Activated CD4-positive, alpha-beta memory T cell treated with anti-CD3 and anti-CD28 coated beads for 36 hours (primary cell): ENCODE measurements at places on chromosomes 2 and 18. TPM values are rescaled to one million over a fixed set of nuclear protein-coding genes. Genes with fewer than 3 reads are reported as not detected.
A peak's percentile ranks its signal among the peaks of the same experiment; 100 is the strongest.

The MBD5 gene
- 17.6 TPM for total RNA-seq

The MAP4K4 gene
- 42.1 TPM for total RNA-seq

- H3K4me1 ChIP-seq, result peaks cover 24% of the 10 kb centered on the region
- DNase-seq, result peak; percentile 45
- peak overlapping the region; percentile 48 for H3K4me3 ChIP-seq
- H3K36me3 ChIP-seq, result no peaks in the 10 kb centered on the region
- H3K27ac ChIP-seq, result peak overlapping the region; percentile 56
- no peaks in the 10 kb centered on the region for H3K27me3 ChIP-seq
These were observed 55.2 kb upstream of the SEMA4C start for GRCh38 chr2:96924775-96925747.

DNA sequence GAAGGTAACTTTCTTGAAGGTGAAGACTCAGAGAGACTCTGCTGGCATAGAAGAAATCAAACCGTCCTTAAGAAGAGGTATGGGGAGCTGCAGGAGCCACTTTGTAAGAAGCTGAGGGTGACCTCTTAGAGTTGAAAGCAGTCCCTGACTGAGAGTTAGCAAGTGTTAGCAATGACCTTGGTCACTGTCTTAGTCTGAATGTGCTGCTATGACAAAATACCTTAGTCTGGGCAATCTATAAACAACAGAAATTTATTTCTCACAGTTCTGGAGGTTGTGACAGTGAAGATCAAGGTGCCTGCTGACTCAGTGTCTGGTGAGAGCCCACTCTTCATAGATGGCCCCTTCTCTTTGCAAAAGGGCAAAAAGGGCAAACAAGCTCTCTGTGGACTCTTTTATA is 35.7 kb upstream of the ACTR3 start:
- H3K27me3 ChIP-seq, result no peaks in the 10 kb centered on the region
- H3K36me3 ChIP-seq, result peaks cover 2% of the 10 kb centered on the region
- no peak overlapping the region for H3K27ac ChIP-seq
- DNase-seq, result no peak

DNA sequence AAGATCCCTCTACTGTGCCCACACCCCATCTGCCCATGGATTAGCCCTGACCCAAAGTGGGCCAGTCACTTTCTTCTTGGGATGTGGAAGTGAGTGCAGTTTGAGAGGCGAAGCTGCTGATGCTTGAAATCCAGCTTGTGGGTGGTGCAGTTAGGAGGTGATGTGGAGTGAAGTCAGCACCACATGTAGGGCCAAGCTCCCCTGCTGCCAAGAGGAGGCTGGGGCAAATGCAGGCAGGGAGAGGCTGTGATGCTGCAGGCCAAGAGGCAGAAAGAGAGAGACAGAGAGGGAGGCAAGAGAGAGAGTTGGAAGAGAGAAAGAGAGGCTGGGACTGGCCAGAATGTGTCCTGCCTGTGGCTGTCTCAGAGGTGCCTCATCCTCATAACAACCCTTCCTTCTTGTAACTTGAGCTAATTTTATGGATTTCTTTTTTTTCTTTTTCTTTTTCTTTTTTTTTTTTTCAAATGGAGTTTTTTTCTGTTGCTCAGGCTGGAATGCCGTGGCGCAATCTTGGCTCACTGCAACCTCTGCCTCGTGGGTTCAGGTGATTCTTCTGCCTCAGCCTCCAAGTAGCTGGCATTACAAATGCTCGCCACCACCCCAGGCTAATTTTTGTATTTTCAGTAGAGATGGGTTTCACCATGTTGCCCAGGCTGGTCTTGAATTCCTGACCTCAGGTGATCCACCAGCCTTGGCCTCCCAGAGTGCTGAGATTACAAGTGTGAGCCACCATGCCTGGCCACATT is 35.3 kb upstream of the CAB39 start:
- peaks cover 27% of the 10 kb centered on the region for H3K4me1 ChIP-seq
- no peak overlapping the region for H3K27ac ChIP-seq
- no peaks in the 10 kb centered on the region for H3K27me3 ChIP-seq
- no peak overlapping the region for H3K4me3 ChIP-seq

- H3K27ac ChIP-seq, result no peak overlapping the region
- H3K4me1 ChIP-seq, result no peaks in the 10 kb centered on the region
- peaks cover 1% of the 10 kb centered on the region for H3K36me3 ChIP-seq
- no peak for DNase-seq
These were observed 321.5 kb upstream of the TANK start for GRCh38 chr2:160838691-160839090.

- no peaks in the 10 kb centered on the region for H3K36me3 ChIP-seq
- no peak overlapping the region for H3K27ac ChIP-seq
- no peaks in the 10 kb centered on the region for H3K4me1 ChIP-seq
- no peaks in the 10 kb centered on the region for H3K27me3 ChIP-seq
- H3K4me3 ChIP-seq, result no peak overlapping the region
- DNase-seq, result no peak
These were observed 104.2 kb upstream of the LYPD1 start for GRCh38 chr2:132774189-132774588.

DNA sequence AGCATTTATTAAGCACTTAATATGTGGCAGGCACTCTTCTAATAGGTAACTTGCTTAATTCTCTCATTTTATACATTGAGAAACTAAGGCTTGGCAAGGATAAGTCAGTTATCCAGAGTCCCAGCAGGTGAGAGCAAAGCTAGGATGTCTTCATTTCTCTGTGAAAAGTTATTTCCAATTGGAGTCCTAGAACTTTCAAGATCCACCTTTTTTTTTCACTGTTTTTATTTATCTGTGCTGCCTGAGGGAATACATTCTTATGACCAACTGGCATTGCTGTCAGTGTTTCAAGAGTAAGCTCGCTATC is 56.2 kb upstream of the ETAA1 start:
- no peak overlapping the region for H3K27ac ChIP-seq
- H3K36me3 ChIP-seq, result no peaks in the 10 kb centered on the region
- no peak for DNase-seq
- H3K4me1 ChIP-seq, result no peaks in the 10 kb centered on the region

DNA sequence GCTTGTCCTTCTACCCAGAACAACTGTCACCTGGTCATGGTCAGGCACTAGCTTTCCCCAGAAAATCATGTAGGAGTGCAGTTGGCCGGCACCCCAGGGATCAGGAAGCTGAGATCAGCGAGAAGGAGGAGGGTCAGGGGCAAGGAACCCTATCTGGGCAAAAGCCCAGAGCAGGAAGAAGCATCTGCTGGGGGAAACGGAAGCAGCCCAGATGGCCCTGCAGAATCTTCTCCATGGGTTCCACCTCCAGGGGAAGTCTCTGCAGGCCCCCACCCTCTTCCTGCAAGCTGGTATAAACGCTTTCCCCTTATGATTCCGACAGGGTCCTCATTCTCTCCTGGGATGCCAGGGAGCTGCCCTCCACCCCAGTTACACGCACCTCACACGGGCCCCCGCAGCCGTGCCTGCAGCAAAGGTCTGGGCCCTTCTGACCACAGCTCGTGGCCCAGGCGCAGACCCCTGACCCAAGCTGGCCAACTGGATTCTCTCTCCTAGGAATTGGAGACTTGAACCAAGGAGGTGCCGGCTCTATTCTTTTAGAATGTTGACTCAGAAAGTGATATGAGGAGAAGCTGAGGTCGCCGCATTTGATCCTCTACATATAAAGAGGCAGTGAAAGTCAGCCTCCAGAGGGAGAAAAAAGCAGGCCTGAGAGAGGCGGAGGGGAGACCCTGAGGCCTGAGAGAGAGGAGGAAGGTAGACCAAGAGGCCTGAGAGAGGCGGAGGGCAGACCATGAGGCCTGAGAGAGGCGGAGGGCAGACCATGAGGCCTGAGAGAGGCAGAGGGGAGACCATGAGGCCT is 71.0 kb downstream of the STPG4 start:
- H3K4me1 ChIP-seq, result no peaks in the 10 kb centered on the region
- no peak for DNase-seq

DNA sequence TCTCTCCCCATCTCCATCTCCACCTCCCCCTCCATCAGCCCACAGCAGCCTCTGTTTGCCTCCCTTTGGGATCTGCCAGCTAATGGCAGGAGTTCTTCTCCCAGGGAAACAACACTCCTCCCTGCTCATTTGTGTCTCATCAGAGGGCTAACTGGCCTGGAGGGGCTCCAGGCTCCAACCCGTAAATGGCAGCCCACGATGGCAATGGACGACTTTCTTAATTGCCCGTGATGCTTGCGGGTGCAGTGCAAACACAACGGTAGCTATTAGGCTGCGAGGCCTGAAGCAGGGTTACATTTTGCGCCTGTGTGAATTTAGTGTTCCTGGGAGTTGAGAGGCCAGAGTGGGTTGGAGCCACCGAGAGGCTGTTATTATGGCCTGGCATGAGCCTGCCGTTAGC is 285.1 kb downstream of the TNS1 start:
- peaks cover 2% of the 10 kb centered on the region for H3K27me3 ChIP-seq
- H3K36me3 ChIP-seq, result no peaks in the 10 kb centered on the region
- H3K27ac ChIP-seq, result no peak overlapping the region
- H3K4me3 ChIP-seq, result no peak overlapping the region
- H3K4me1 ChIP-seq, result no peaks in the 10 kb centered on the region

DNA sequence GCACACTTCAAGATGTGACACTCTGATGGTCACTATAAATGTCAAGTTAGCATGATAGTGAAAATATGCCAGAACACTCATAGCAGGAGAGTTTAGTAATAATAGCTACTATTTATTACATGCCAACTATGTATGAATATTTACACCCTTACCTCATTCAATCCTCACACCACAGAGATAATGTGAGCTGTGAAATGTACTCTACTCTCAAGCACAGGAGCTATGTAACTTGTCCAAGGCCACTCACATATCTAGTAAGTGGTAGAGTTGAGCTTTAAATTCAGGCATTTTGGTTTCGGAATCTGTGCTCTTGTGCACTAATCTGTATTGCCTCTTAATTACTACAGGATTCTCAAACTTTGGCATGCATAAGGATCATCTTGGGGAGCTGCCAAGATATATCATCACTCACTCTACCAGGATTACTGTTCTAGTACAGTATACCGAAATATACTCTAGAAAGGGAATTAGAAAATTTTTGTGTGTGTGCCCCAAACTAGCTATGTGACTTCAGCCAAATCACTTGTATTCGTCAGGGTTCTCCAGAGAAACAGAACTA is 154.3 kb downstream of the PLCL1 start:
- peaks cover 15% of the 10 kb centered on the region for H3K36me3 ChIP-seq
- H3K4me1 ChIP-seq, result peaks cover 21% of the 10 kb centered on the region
- no peak overlapping the region for H3K4me3 ChIP-seq
- no peak overlapping the region for H3K27ac ChIP-seq
- no peaks in the 10 kb centered on the region for H3K27me3 ChIP-seq

DNA sequence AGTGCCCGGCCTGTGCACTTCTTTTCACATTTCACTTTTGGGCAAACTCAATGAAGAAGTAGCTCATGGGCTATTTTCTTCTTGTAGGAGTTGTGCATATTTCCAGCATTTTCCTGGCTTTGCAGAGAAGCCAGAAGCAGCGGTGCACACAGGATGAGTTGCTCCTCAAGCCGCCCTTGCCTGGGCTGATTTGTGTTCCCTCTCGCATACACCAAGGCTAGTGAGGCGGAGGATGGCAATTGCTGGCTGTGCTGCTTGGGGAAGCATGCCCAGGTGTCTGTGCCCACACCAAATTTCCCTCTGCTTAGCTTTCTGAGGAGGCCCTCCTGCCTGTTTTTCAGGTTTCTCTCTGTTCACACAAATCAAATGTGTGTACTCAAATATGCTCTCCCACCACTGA is 85.4 kb upstream of the TMEM200C start:
- H3K27me3 ChIP-seq, result no peaks in the 10 kb centered on the region
- H3K36me3 ChIP-seq, result no peaks in the 10 kb centered on the region
- H3K4me3 ChIP-seq, result no peak overlapping the region
- H3K4me1 ChIP-seq, result no peaks in the 10 kb centered on the region
- H3K27ac ChIP-seq, result no peak overlapping the region

- peaks cover 13% of the 10 kb centered on the region for H3K27me3 ChIP-seq
- H3K4me1 ChIP-seq, result no peaks in the 10 kb centered on the region
- no peaks in the 10 kb centered on the region for H3K36me3 ChIP-seq
- no peak overlapping the region for H3K27ac ChIP-seq
These were observed 4.5 kb downstream of the PRLH start for GRCh38 chr2:237570776-237571335.

DNA sequence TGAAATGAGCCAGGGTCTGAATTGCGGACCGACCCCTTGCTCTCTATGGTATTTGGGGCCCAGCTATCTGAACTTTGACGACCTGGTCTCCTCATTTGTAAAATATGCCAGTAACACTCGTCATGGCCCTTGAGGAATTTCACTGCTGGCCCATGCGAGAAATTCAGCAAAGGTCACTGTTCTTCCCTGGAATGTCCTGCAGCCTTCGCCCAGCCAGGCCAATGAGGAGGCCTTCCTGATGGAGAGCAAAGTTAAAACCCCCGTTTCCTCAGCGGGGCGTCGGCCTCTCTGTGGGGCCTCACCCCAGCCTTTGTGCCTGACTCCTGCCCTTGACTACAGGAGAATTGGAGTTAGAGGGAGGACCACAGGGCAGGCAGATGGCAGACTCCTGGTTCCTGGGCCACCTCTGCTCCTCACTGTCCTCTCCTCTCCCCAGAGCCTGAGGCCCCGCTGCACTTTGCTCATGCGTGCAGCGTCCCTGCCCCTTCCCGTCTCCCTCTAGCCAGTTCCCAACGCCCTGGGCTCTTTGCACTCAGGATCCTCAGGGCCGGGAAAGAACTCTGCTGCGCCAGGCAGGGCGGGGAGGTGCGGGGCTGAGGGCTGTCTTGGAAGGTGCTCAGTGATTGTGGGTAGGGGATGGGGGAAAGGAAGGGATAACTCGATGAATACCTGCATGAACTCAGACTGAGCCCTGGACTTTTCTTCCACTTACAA is 257.0 kb upstream of the RAB6C start:
- no peak overlapping the region for H3K27ac ChIP-seq
- no peak for DNase-seq
- H3K36me3 ChIP-seq, result no peaks in the 10 kb centered on the region
- H3K27me3 ChIP-seq, result no peaks in the 10 kb centered on the region

DNA sequence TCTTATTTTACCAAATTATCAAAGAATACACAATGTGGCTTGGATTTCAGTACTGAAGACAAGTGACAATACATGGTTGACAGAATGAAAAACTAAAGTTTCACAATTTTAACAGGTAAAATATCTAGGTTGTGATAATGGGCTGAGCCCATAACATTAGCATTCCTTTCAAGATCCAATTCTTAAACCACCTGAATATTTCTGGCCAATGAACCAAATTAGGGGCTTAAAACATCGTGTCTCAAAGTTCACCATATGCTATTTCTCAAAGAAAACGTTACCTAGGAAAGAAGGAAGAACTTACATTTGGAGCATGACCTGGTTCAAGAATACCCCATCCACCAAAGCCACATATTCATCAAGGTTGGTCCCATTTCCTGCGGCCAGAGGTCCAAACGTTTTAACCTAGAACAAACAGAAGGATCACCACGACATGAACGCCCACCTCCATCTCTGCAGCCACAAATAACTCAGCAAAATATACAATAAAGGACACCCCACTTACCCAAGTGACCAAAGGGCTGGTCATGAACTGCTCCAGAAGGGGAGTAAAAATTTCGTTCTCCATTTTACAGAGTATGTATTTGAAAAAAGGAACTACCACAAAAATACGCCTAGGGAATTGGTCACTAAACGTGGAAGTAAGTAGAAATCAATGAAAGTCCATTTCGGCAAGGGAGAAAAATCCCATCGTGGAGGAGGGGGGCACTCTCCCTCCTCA is 984 bp downstream of the CCDC88A start:
- peaks cover 4% of the 10 kb centered on the region for H3K27me3 ChIP-seq
- H3K27ac ChIP-seq, result peak overlapping the region; percentile 1
- H3K4me1 ChIP-seq, result peaks cover 23% of the 10 kb centered on the region
- no peak for DNase-seq
- peak overlapping the region; percentile 81 for H3K4me3 ChIP-seq
- H3K36me3 ChIP-seq, result no peaks in the 10 kb centered on the region

- no peaks in the 10 kb centered on the region for H3K27me3 ChIP-seq
- H3K36me3 ChIP-seq, result no peaks in the 10 kb centered on the region
- no peak overlapping the region for H3K4me3 ChIP-seq
These were observed 19.7 kb upstream of the EMILIN2 start for GRCh38 chr18:2827061-2827460.
